ENCODE measurements at places on chromosomes 12 and 14.

DNA sequence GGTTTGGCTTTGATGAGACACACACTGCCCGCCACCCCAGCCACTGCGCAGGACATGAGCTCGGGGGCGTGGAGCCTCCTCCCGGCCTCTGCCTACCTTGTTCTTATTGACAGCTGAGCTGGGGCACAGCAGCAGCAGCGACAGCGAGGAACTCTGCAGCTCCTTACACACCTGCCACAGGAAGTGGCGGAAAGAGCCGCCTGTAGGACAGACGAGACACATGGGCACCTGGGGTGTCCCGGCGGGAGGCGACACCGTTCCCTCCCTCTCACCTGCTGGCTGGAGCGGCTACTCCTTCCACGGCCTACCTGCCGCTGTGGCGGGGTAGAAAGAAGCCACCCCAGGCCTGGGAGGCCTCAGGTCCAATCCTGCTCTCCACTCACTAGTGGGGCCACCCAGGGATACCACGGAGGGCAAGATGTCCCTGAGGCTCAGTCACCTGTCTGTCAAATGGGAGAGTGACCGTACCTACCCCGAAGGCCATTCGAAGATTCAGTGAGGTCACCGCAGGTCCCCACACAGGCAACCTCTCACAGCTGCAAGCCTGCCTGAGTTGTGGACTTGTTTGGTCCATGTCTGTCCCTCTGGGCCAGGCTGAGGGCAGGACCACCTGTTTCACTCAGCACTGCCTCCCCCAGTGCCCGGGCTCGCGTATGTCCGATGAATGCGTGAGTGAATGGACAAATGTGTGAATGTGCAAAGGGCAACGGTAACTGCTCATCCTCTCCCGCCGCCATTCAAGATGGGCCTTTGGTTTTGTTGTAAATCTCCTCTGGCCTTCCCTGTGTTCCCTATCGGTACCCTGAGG lies 42.6 kb downstream of the TRAFD1 start:
- DNase-seq: peak; percentile 15

GRCh38 chr12:67524861-67525616 lies 123.5 kb upstream of the DYRK2 start:
- peak; percentile 63 for DNase-seq

- DNase-seq: no peak
Observed at GRCh38 chr12:49750027-49750995, 9.0 kb downstream of the TMBIM6 start.

GRCh38 chr12:5500331-5500659 lies 68.4 kb downstream of the NTF3 start:
- DNase-seq: no peak

DNA sequence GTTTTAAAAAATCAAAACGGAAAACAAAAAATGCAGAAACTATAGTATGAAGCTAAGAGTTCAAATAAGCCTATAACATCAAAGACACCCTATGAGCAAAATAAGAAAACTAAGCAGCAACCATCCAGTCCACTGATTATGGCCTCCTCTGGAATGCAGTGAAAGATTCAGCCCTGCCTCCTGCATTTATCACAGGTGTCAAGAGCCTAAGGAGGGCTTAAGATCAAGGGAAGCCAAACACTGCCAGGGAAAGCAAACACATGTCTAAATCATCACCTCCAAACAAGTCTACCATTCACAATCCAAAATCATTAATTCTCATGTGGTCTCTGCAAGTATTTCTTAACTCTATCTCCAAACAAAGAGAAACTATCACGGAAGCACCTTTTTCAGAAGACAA lies 28.4 kb downstream of the SARNP start:
- no peak for DNase-seq

- DNase-seq: no peak
Observed at GRCh38 chr14:61647704-61648103, 47.6 kb upstream of the HIF1A start.

GRCh38 chr14:52253503-52253902 lies 14.0 kb upstream of the PTGDR start:
- DNase-seq: no peak

DNA sequence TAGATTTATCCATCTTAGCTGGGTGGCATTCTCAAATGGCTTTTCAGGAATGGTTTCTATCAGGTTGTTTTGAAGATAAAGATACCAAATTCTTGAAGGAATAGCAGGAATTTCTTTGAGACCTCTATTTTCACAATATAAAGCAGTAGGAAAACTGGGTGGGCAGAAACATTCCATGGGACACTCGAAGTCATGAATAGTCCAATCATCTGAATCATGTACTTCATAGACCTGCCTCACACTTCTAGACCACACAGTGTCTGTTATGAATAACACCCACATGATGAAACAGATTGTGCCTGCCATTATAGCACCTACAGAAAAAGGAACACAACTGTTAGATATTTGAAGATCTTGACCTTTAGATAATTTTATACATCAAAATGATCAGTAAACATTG lies 1.8 kb downstream of the KERA start:
- no peak for DNase-seq

- DNase-seq: no peak
Observed at GRCh38 chr14:31059152-31059924, 33.2 kb upstream of the STRN3 start.

DNA sequence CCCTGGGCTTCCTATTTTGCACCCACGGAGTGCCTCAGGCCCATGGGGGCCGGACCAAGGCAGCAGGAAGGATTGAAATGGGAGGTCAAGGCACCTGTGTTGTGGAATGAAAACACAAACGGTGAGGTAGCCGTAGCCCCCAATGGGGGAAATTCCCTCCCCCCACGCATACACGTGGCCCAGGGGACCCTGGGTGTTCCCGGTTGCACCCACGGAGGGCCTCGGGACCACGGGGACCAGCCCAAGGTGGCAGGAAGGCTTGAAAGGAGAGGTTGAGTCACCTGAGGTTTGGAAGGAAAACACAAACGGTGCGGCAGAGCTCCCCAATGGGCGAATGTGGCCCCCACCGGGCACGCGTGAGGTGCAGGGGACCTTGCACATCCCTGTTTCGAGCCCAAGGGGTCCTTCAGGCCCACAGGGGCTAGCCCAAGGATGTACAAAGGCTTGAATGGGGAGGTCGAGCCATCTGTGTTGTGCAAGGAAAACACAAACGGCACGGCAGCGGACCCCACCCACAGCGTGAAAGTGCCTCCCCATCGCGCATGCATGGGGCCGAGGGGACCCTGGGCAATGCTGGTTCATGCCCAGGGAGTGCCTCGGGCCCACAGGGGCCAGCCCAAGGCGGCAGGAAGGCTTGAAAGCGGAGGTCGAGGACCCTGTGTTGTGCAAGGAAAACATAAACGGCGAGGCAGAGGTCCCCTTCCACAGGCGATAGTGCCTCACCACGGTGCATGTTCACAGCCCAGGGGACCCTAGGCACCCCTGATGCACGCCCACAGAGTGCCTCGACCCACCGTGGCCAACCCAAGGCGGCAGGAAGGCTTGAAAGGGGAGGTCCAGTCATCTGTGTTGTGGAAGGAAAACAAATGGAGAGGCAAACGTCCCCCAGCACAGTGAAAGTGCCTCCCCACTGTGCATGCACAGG lies 376.7 kb downstream of the ALG10 start:
- no peak for DNase-seq

DNA sequence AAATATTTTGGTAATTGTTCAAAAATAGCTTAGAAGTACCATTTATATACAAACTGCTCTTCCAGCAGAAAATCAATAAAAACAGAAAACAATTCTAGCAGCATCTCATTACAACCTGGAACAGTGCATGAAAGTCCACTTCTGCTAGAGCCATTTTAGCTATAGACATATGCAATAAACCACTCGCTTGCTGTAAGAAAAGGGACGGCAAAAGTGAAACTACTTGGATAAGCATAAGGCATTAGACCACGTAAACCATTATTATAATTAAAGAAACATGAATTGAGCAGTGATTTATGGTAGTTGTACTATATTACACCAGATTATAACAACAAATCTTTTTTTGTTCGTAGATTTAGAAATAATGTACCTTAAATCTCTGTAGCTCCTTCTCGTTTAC lies 48.7 kb downstream of the LRIG3 start:
- no peak for DNase-seq

DNA sequence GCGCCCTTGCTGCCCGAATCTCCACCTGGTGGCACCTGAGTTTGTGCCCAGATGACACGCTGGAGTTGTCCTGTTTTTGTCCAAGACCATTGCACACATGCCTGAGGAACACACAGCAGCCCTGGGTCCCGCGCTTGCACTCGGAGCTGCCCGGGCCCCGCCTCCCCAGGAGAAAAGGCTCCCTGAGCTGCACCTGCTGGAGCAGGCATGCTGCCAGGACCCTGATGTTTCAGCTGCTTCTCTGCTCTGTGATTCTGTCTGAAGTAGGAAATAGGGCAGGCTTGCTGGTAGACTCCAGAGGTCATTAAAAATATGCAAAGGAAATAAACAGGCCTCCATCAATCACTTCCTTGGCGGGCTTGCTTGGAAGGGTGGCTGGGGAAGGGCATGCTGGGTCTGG lies 271.6 kb downstream of the CACNA1C start:
- DNase-seq: peak; percentile 97

- DNase-seq: no peak
Observed at GRCh38 chr12:105742567-105742874, 396.2 kb downstream of the NUAK1 start.

GRCh38 chr14:77681196-77682157 lies 26.3 kb downstream of the ALKBH1 start:
- DNase-seq: peak; percentile 31

Measured in NCI-H510A treated with DMSO at 0.1 percent for 48 hours (cell line).